ENCODE measurements at places on chromosomes 16 and 17.

- no peak for DNase-seq
Observed at GRCh38 chr16:81786321-81786720, 7.2 kb downstream of the PLCG2 start.

DNA sequence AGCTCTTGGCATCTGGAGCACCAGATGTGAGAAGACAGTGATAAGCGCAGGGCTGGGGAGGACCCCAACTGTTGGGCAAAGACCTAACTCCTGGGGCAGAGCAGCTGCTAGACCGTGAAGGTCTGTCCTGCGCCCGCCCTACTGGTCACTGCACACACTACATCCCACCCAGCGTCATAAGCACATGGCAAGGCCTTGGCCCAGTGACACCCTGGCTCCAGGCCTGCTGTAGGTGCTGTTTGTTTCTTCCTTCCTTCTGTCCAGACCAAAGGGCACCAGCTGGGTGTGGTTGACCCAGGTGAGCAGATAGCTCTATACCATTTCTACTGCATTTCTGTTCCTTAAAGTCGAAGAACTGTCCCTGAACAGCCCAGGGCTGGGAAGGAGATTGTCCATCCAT, 6.4 kb downstream of the TRPV3 start:
- no peak for DNase-seq

DNA sequence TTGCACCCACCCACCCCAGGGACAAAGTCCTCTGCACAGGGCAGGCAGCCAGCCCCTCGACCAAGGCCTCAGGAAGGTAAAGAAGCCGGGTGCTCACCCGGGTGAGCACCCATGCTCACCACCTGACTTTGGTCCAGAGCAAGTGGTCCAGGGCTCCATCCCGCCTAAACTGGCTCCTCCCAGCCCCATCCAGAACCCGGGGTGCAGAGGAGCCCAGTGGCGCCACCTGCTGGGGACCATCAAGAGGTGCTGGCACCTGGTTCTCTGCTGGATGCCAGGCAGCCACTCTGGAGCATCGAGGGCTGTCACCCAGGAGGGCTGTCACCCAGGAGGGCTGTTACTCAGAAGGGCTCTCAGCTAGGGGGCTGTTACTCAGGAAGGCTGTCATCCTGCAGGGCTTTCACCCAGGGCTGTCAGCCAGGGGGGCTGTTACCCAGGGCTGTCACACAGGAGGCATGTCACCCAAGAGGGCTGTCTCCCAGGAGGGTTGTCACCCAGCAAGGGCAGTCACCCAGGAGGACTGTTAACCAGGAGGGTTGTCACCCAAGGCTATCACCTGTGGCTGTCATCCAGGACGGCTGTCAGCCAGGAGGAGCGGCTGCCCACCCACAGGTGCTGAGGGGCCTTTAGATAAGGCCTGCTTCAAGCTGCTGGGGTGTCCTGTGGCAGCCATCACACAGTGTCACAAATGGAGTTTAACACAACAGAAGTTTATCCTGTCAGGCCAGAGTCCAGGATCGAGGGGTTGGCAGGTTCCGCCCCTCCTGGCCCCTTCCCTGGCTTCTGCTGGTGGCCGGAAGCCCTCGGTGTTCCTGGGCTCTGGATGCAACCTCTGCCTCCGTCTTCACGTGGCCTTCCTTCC, 98.5 kb downstream of the TNFRSF13B start:
- DNase-seq = peak; percentile 31

DNA sequence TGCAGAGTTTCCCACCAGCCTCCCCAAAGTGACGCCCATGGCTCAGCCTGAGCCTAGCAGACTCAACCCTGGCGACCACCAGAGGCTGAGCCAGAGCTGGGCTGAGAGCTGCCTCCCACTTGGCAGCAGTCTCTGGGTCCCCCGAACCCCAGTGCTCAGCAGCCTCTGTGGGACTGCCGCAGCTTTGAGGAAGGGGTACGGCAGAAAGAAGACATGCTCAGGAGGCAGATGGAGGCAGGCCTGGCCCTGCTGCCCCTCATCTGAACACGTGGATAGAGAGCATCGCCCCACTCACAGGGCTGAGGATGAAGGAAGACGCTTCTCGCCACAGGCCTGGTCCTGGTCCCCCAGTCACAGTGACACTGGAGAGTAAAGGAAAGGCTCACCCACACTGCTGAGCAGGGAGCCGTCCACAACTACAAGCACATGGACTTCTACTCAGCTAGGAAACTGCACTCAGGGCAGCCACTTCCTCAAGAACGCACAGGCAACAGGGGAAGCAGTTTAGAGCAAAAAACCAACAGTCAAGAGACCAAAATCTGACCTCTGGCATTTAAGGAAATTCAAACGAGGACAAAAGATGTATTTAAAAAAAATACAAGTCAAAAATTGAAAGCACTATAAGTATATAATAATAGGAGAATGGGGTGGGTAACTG, 45.2 kb upstream of the GSG1L start:
- no peak for DNase-seq

DNA sequence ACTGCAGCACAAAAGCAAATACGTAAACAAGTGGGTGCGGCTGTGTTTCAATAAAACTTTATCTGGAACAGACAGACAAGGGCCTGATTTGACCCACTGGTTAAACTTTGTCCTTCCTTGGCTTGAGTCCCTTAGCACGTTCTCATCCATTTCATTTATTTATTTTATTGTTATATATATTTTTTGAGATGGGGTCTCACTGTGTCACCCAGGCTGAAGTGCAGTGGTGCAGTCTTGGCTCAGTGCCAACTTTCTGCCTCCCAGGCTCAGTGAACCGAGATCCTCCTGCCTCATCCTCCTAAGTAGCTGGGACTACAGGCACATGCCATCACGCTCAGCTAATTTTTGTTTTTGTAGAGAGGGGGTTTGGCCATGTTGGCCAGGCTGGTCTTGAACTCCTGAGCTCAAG, 64.3 kb downstream of the MYH11 start:
- DNase-seq = no peak

DNA sequence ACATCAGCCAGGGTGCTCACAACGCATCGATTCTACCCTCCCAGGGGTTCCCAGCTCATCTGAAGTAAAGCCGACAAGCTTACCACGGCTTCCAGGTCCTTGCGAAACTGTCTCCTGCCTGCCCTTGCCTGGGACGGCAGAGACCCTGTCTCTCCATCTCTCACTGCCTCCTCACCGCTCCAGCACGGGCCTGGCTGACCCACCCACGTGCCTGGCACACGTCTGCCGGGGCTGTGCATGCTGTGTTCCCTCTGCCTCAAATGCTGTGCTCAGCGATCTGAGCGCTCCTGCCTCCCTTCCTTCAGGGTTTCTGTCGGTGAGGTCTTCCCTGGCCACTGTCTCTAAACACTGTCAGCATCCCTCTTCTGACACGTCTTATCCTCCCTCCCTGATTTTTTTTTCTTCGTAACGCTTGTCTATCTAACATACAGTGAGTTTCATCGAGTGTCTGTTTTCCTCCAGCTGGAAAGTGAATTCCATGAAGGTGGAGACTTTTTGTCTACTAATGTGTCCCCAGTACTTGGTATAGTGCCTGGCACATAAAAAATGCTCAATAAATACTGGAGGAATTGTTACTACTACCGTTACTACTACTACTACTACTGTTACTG, 208.4 kb downstream of the IRF8 start:
- no peak for DNase-seq

DNA sequence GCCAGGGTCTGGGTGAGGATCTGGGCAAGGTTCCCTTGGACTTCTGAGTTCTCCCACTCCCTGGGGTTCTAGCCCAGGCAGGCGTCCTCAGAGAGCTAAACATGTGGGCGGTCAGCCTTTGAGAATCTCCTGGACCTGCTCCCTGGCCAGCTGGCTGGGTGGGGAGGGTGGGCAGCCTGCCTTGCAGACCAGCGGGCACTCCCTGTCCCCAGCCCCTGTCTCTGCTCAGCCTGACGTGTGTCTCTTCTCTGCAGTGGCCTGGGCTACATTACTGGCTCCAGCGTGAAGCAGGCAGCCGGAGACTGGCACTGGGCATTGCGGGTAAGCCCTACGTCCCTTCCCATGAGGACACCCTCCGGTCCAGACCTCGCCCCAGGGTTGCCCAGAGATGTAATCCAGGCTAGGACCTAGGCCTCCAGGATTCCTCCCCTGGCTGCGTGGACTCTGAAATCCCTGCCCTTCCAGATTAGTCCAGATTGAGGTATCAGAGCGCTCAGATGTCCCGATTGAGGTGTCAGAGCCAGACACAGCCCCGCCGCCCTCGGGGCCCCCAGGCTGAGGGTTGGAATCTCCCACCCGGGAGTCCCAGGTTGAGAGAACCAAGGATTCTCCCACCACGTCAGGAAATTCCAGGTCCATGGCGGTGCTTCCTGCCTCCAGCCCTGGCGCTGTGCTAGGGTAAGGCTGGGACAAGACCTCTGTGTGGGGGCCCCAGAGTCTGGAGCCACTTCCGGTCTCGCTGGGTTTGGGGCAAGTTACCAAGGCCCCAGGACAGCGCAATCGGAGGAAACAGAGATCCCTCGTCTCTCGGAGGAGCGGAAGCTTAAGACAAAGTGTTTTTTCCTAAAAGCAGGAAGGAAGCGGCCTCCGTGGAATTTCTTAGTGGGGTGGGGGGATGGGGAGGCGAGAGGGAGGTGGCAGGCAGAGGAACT, 24.1 kb downstream of the MYBBP1A start:
- no peak for DNase-seq

DNA sequence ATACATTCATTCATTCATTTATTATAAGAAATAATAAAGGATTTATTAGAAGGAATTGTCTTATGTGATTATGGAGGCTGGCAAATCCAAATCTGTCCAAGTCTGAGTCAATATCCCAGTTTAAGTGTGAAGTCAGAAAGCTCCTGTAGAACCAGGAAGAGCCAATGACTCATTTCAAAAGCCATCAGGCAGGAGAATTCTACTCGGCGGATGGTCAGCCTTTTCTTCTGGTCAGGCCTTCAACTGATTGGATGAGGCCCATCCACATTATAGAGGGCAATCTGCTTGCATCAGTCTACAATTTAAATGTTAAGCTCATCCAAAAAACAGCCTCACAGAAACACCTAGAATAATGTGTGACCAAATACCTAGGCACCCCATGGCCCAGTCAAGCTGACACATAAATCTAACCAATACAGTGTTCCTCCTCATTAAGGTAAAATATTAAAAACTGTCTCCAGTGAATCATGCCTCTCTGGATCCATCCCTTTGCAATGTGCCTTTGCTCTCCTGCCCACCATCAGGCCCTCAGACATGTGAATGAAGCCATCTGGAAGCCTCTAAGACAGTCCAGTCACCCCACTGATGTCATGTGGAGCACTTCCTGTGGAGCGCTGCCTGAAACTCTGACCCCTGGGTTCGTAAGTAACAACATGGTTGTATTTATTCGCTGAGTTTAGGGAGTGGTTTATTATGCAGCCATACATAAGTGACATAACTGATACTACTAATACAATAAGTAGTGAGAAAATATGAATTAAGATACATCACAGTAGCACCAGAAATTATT, 69.2 kb upstream of the WSB1 start:
- no peak for DNase-seq

DNA sequence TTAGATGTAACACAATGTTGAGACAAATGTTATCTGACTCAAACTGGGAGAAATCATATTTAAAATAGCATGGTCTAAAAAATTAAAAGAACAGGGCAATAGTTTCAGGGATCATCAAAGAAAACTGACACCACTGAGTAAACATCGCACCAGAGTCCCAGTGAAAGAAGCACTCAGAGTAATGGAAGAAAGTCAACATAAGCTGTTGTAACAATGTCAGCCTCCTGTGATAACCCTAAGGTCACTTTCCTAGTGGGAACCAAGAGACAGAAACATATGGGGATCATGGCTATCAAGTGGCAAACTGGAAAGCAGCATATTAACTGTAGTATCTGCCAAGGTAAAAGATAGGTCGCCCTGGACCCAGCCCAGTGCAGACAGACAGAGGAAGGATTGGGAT, 160.8 kb downstream of the CA10 start:
- no peak for DNase-seq

DNA sequence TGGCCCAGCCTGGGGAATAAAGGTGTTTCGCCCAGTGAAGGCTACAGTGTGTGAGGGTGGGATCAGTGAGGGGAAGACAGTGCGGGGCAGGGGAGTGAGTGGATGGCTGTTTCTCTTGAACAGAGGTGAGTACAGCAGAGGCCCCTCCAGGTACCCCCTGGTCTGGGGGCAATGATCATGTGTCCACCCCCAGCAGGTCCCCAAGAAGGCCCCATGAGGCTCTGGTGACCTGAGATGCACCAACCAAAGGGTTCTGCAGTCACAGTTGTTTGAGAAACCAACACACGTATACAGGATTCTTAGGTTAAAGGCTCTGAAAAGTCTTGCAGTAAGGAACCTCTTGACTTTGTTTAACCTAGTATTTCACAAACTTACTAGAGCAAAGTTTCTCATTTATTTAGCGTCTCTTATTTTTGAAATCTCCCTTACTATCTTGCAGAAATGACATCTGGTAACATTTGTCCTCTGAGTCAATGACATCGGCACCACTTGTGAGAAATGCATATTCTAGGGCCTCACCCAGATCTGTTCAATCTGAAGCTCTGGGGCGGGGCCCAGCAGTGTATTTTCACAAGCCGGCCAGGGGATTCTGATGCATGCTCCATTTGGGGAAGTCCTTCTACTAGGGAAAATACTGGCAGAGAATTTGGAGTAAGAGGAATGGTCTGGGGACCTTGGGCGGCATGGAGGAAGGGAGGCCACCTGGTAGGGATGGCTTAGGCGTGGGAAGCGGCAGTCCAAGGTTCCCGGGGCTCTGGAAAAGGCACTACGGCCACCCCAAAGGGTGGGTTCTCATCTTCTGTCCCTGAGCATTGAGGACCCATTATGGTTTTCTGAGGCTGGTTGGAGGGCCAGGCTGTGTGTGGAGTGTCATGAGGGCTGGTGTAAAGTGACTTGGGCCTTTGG, 217.3 kb downstream of the NTN1 start:
- DNase-seq = no peak

DNA sequence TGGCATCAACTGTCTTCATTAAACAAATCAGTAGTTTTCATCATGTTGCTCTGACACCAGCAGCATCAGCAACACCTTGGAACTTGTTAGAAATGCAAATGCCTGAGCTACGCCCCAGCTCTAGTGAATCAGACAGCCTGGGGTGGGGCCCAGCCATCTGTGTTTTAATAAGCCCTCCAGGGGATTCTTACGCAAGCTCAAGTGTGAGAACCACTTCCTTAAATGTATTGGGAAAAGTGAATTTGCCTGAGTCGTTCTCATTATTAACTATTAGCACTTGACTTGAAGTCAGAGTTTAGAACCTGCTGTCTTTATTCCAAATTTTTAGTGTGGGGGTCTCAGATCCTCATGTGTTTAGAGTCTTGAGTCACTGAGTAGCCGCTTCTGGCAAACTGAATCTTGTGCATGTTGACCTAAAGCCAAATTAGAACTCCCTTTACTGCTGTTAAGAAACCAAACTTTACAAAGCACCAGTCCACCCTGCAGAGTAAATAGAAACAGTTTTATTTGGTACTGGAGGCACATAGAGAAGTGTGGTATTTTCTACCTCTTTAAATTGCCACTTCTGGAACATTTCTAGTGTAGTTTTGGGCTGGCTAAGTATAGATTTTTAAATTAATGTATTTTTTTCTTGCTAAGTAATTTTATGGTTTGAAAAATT, 137.4 kb upstream of the COX10 start:
- no peak for DNase-seq

- DNase-seq = no peak
Observed at GRCh38 chr16:370979-371514, 709 bp upstream of the MRPL28 start.
